ENCODE measurements at places on chromosomes 12 and 14.

- no peak for DNase-seq
These were observed 639.9 kb downstream of the DIO2 start for GRCh38 chr14:79571366-79571765.

GRCh38 chr12:21065845-21066244 is 65.1 kb upstream of the SLCO1B1 start:
- DNase-seq, result no peak

DNA sequence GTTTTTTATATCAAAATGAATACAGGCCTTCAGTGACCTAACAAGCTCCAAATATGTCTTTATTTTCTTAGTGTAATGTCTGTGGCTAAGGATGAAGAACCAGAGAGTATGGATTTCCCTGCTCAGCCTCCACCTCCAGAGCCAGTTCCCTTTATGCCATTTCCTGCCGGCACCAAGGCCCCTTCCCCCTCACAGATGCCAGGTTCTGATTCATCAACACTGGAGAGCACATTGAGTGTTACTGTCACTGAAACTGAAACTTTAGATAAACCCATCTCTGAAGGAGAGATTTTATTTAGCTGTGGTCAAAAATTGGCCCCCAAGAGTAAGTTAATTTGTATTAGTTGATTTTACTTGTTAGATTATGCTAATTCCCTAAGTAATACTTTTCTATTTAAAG is 61.0 kb downstream of the KIAA0586 start:
- peak; percentile 4 for DNase-seq

DNA sequence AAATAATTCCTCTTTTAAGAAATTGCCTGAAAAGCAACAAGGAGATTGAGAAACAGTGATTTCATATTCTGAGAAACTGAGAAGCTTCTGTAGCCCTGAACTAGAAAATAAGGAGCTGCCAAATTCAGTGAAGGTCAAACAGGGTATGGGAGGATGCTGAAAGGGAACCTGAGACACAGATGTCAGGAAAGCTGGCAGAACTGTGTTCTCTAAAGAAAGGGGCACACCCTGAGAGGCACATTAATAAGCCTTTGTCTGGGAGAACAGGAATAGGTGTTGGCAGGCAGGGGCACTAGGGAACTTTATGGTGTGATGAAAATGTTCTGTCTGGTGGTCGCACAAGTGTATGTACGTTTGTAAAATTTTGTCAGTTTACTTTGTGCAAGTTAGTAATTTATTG is 29.6 kb downstream of the VRK1 start:
- DNase-seq, result no peak

DNA sequence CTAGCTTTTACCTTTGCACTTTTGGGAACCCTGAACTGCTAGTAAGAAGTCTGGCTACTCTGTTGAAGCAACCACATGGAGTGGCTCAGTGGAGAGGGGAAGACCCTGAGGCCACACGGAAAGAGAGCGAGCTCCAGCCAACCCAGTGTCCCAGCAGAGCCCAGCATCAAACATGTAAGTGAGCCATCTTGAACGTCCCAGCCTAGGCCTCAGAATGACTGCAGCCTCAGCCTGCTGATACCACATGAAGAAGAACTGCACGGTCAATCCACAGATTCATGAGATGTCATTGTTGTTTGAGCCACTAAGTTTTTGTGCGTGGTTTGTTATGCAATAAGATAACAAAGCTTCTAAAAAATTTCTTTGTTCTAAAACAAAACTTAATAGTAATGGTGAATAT is 40.2 kb downstream of the TFCP2 start:
- DNase-seq, result no peak

DNA sequence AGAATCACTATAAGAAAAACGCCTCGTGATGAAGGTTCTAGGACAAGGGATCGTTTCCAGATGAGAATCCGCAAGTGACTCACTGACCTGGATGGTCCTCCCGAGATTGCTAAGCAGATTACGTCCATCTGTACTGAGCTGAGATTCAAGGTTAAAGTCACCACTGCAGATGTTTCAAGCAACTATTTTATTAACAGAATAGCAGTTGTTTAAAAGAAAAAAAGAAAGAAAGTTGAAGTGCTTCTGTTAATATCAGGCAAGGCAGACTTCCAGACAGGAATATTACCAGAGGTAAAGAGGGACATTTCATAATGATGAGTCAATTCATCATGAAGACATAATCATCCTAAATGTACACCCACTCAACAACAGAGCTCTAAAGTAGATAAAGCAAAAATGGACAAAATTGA is 17.9 kb downstream of the PXN start:
- no peak for DNase-seq

GRCh38 chr14:72634691-72635616 is 258.9 kb downstream of the DPF3 start:
- DNase-seq, result no peak

DNA sequence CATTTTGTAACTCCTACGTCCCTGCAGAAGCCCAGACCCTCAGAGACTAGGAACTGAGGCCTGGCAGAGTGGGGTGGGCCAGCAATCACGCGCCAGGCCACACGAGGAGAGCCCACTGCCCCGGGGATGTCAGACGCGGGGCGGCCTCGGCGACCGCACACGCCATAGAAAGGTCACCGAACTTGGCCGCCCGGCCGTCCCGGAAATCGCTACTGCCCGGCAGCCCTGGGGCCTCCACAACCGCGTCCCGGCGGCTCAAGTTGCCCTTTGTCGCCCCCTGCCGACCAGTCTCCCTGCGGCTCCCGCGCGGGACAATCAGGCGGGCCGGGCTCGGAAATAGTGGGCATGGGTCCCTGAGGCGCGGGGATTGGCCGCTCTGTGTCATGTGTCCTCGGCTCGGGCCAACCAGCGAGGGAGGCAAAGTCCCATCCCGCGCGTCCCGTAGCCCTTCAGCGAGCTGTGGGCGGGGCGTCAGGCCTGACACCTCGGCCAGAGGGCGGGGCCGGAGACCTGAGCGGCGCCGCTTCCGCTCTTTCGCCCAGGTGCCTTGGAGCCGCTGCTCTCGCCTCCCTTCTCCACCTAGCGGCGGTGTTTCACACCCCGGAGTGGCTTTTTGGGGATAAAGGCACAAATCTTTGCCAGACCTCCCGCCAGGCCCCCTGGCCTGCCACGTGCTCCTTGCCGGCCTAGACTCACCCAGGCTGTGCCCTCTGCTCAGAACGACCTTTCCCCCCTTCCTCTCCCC is 33.4 kb upstream of the DEGS2 start:
- peak; percentile 87 for DNase-seq

- no peak for DNase-seq
These were observed 9.2 kb upstream of the LYZ start for GRCh38 chr12:69338936-69339335.

GRCh38 chr12:6943389-6943721 is 261 bp upstream of the RNU7-1 start:
- peak; percentile 85 for DNase-seq

DNA sequence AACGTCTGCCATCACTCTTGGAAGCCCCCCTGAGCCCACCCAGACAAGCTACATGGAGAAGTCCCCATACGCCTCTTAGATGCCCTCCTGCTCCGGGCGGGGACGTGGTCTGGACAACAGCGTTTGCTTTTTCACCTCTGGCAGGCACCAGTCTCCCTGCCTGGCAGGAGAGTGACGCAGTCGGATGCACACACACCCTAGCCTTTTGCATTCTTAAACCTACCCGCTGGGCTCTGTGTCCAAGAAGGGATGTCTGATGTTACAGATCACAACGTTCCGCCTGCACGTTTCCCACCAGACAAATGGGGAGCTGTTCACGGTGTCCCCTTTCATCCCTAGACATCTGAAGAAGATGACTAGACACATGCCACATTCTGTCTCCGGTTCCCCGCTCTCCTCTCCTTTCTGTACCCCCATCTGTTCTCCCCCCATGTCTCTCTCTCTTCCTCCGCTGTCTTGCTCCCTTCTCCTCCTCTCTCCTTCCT is 100.2 kb downstream of the RIMBP2 start:
- DNase-seq, result no peak

GRCh38 chr12:113236539-113237399 is 15.5 kb downstream of the TPCN1 start:
- no peak for DNase-seq

DNA sequence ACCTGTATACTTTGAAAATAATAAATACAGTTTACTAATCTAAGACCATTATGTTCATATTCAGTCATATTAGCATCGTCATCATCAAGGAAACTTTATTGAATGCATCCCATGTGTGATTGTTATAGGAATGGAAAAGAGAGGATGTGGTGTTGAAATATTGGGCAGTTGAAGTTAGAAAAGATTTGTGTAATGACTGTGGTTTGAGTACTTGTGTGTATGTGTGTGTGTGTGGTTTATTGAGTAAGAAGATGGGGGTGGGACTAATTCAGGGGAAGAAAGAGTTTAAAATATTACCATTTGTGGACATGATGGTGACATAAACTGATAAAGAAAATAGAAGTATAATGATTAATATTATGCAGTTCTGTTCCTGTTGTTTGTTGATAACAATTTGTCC is 238.7 kb upstream of the SEL1L start:
- DNase-seq, result no peak

- DNase-seq, result no peak
These were observed 210.0 kb upstream of the SEL1L start for GRCh38 chr14:81743605-81744004.

GRCh38 chr12:92466391-92467305 is 236.1 kb upstream of the PLEKHG7 start:
- no peak for DNase-seq

GRCh38 chr12:79933532-79934264 is 1.2 kb downstream of the PPP1R12A start:
- DNase-seq, result no peak

GRCh38 chr12:3931206-3931605 is 58.0 kb upstream of the PARP11 start:
- DNase-seq, result no peak

DNA sequence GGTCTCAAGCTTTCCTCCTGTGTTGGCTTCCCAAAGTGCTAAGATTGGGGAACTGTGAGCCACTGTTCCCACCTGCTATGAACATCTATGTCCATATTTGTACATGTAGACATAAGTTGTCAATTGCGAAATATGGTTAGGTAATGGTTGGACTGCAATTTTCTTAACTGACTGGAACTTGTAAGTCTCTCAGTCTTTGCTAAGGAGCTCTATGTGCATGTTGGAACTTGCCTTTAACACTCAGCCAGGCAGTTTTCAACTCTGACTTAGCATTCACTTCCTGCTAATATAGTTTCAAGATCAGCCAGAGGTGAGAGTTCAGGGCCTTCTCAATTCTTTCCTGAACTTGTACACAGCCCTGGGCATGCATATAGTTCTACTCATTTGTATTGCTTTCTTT is 44.5 kb upstream of the EEA1 start:
- no peak for DNase-seq

GRCh38 chr12:90100579-90100978 is 391.9 kb upstream of the ATP2B1 start:
- no peak for DNase-seq

DNA sequence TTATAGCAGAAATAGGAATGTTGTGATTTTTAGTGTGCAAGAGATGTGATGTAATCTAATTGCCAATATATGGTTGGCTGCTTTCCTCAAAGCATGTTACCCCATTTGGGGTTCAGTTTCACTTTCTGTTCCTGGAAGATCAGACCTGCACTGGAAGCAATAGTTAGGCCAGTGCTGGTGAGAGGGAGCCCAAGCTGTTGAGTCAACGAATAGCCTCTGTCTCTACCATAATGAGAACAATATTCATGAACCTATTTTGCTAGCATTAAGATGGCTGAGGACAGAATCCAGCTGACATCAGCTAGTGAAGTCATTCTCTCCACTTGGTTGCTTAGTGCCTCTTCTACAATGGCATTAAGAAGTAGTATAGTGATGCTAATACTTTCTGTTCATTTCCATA is 379.9 kb upstream of the DCN start:
- DNase-seq, result no peak

- peak; percentile 4 for DNase-seq
These were observed 190.2 kb downstream of the FSCB start for GRCh38 chr14:44316647-44317440.

GRCh38 chr12:119683816-119684215 is 15.9 kb downstream of the PRKAB1 start:
- no peak for DNase-seq

- no peak for DNase-seq
These were observed 27.3 kb downstream of the KRT76 start for GRCh38 chr12:52749827-52750226.

DNA sequence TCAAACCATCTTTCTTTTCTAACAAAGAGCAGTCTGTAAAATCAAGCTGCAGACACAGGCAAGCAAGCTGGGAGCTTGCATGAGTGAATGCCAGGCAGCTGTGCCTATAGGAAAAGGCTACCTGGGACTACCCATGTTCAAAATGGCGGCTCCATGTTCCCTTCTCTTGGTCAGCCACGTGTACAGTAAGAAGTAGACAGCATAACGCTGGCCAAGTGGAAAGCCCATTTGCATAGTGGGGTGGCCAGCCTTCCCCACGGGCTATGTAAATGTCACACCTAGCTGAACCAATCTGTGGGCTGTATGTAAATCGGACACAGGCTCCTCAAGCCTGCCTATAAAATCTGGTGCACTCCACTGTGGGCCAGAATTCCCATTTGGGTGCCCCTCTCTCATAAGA is 117.1 kb downstream of the SYT10 start:
- no peak for DNase-seq

- DNase-seq, result peak; percentile 41
These were observed 27.7 kb downstream of the CLMN start for GRCh38 chr14:95291859-95292542.

DNA sequence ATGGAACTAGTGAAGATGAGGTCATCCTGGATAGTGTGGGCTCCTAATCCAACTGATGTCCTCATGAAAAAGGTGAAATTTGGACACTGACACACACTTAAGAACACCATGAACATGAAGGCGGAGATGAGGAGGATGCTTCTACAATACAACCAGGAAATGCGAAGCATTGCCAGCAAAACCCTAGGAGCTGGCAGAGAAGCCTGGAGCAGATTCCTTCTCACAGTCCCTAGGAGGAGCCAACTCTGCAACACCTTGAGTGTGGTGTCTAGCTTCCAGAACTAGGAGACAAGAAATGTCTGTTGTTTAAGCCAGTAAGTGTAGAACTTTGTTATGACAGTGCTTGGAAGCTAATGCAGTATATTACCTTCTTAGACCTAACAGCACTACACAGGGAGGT is 191.9 kb upstream of the PWP1 start:
- no peak for DNase-seq

DNA sequence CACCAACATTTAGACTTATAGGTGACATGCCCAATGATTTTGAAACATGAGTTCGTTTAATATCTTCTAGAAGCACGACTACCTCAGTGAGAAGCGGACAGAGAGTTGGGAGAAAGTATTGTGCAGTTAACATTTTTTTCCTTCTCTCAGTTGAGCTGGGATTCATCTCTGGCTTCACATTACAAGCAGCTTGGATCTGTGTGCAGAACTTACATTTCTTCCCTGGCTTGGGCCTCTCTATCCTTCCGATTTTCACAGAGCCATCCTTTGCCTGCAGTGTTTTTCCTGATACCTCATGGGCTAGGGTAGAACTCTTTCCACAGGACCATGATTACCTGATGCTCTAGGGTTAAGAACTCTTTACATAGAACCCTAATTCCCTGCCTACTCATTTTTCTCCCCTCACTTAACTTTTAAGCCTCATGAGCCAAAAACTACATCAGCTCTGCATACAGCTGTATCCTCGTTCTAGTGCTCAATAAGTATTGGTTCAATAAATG is 86.5 kb downstream of the FLRT2 start:
- DNase-seq, result no peak
